Urinary bladder (tissue), 4 donors: ENCODE measurements at places on chromosomes 5 and 9. TPM values are rescaled to one million over a fixed set of nuclear protein-coding genes. Genes with fewer than 3 reads are reported as not detected.

- DNase-seq, result no peak
Measured at GRCh38 chr9:123684393-123685149, 245.4 kb downstream of the DENND1A start.

The RIOK2 gene
- polyA plus RNA-seq, result 10.2 TPM

- peak; percentile 29 for DNase-seq
Measured at GRCh38 chr5:111134087-111134486, 41.9 kb downstream of the WDR36 start.

GRCh38 chr5:59704936-59705335 is 188.6 kb downstream of the PDE4D start:
- DNase-seq, result peak; percentile 31

- no peak for DNase-seq
Measured at GRCh38 chr5:98173334-98173733, 600.1 kb upstream of the RGMB start.

GRCh38 chr5:115471345-115472063 is 73.1 kb downstream of the FEM1C start:
- no peak for DNase-seq

The TMEM232 gene
- 1.5 TPM for polyA plus RNA-seq

DNA sequence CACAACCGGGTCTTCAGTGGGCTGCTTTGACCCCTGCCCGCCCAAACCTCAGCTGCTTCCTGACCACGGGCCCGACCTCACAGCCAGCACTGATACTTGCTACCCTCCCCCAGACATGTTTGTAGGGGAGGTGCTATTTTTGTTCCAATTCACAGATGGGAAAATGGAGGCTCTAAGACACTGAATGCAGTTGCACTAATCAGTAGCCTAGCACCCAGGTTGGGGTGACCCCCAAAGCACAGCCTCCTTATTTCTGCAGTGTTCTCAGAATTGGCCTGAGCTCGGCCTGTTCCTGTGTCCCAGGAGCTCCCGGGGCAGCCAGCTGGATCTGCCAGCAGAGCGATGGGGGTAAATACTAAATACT is 22.6 kb downstream of the LAMC3 start:
- DNase-seq, result no peak

The TIMD4 gene
- 0.19 TPM for polyA plus RNA-seq

GRCh38 chr5:2738156-2738699 is 13.2 kb downstream of the IRX2 start:
- DNase-seq, result no peak
